ENCODE measurements at places on chromosomes 1 and 21. TPM values are rescaled to one million over a fixed set of nuclear protein-coding genes. Genes with fewer than 3 reads are reported as not detected.

IL24 gene
- not detected for total RNA-seq

TRIM45 gene
- total RNA-seq, result 0.48 TPM

EFNA4 gene
- total RNA-seq, result 8.1 TPM

- DNase-seq, result no peak
Observed at GRCh38 chr1:223326776-223327175, 37.2 kb downstream of the SUSD4 start.

HAO2 gene
- not detected for total RNA-seq

GRCh38 chr1:53421208-53421607 lies 38.0 kb upstream of the DMRTB1 start:
- no peak for DNase-seq

- no peak for DNase-seq
Observed at GRCh38 chr1:183585038-183585437, 5.2 kb downstream of the NCF2 start.

CDC42BPA gene
- total RNA-seq, result 4.3 TPM

MTMR11 gene
- 11.3 TPM for total RNA-seq

POU3F1 gene
- total RNA-seq, result 4.5 TPM

DNA sequence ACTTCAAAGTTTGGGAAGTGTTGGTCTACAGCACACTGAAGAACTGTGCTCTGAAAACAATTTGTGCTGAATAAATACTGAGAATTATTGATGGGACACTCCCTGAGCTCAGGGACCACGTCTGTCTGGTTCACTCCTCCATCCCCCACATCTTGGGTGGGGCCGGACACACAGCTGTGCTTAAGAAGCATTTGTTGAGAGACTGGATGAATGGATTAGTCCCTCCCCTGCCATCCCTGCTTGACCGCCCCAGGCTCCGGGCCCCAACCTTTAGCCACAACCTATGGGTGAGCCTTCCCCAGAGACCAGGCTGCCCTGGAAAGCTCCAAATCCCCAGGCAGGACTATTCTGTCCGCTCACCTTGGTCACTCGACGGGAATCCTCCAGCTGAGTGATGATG lies 7.5 kb downstream of the TRIM63 start:
- no peak for DNase-seq

DNA sequence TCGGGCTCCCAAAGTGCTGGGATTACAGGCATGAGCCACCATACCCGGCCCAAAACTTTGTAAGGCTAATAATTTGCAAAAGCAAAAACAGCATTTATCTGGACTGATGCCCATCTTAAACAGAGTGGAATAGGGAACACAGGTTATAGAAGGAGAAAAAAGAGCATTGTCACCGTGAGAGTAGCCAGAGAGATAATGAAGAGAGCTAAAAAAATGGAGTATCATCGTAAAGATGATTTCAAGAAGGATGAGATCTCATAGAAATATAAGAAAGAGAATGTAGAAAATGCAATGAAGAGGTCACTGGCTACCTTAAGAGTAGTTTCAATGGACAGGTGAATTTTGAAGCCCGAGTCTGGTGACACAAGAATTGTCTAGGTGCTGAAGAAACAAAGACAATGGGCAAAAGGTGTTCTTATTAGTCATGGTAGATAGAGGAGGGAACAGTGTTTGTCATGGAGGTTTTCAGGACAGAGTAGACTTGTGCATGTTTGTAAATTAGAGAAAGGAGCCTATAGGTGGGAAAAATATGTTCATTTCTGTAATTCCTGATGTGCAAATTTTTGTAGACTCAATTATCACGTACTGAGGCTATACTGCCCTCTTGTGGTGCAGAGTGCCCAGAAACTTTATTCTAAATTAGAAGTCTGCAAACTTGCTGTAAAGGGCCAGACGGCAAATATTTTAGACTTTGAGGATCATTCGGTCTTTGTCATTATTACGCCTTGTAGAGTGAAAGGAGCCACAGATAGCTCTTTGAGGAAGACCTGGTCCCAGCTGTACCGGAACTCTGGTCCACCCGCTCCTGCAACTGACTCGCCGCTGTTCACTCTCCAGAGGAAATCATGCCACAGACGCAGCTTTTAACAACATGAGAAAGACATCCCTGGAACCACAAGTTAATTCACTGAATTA lies 8.1 kb upstream of the TMEM183A start:
- no peak for DNase-seq

DNA sequence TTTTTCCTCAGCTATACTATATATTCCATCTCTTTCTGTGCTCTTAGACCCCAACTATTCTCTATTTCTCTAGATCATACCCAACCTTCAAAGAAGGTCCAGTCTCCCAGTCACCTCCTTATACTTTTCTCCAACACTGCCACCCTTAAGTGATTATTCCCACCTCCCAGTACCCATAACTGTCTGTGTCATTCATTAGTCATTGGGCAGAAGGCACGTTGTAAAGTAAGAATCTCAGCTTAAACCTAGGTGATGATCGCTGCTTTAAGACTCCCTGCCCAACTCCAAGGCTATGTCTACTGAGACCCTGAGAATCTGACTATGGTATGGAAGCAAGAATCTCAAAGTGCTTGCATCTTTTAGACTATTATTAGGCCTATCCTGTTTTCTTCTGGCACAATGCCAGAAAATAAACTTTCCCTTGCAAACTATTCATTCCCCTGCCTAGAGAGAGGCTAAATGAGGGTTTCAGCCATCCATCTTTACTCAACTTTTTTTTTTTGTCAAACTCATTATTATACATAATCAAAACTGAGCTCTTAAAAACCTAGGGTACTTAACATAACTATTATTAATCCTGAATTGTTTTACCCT lies 174.3 kb upstream of the DPT start:
- DNase-seq, result no peak

DNA sequence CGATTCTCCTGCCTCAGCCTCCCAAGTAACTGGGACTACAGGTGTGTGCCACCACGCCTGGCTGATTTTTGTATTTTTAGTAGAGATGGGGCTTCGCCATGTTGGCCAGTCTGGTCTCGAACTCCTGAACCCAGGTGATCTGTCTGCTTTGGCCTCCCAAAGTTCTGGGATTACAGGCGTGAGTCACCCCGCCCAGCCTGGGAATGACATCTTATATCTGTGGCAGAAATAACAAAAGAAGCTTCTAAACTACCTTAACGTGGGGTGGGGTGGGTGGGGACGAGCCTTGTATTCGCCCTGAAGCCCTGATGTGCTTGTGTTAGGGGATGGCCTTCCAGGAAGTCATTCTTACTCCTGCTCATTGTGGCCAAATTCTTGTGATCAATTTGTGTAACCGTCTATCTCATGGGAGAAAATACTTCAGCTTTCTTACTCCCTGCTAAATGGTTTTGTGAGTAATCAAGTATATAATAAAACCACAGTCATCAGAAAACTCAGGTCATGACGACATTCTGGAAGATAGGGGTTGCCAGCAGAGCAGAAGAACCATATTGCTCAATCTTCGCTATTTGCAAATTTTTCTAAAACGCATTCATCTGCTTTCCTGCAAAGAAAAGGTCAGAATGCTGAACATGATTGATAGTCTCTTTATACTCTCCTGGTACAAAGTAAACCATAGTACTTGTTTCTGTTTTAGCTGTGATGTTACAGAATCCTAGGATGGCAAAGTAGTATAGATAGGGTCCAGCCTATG lies 63.2 kb downstream of the DIRAS3 start:
- DNase-seq, result no peak

DNA sequence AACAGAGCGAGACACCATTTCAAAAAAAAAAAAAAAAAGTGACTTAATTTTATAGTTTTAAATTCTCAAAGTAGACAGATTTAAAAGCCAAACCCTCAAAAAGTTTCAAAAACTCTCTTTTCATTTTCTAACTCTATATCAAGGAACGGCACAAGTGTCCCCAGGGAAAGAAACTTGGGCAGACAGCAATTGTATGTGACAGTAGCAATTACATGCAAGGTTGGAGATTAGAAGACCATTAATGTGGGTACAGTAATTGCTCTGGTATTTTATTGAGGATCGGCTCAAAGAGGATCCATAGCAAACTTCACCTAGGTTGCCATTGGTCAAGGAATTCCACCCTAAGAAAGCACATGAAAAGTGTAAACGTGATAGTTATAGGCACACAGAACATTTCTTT lies 46.2 kb downstream of the ACBD6 start:
- no peak for DNase-seq

DNA sequence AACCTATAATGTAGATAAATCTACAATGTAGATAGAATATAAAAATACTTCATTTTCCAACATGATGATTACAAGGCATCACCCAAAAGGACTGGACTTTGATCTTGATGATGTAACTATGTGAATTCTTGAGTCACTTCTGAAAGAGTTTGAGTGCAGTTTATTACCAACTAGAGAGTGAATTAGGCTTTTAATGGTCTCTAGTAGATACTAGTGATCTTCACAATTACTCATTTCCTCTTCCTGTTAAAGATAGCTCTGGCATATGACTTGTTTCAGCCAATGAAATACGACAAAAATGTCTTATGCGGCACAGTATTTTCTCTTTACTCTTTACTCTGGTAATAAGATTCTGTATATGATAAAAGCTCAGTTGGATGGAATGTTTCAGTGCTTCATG lies 1588.1 kb upstream of the B3GALT2 start:
- DNase-seq, result no peak

- no peak for DNase-seq
Observed at GRCh38 chr1:185739967-185740366, 5.8 kb downstream of the HMCN1 start.

JAM2 gene
- 2.3 TPM for total RNA-seq

KPRP gene
- 0.09 TPM for total RNA-seq

KIF2C gene
- 4.8 TPM for total RNA-seq

DNA sequence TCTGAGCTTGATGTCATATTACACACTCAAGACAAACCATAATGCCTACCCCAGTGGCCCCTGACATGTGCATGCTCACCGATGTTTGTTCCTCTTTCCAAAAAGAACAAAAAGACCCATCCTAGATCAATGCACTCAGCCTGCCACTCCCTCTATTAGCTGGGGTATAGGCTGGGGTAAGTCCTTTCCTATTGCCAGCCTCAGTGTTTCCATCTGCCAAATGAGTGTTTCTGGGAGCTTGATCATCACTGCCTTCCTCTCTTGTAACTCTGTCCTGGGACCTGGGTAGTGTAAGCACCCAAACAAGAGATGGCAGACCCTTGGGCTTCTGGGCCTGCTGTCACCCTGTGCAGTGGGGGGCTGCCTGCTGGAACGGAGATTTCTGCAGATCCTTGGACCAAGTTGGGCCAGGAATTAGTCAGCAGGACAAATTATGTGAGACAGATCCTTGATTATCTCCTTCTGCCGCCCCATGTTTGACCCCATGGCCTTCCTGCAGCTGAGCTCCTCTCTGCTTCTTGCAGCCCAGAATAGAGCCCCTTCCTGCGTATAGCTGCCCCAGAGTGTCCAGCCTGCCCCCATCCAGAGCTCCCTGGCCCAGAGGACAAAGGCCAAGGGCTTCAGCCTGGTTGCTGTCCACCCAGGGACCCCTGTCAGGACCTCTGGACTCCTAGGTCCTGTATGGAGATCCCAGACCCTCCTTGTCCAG lies 31.5 kb upstream of the LRP8 start:
- no peak for DNase-seq

- DNase-seq, result no peak
Observed at GRCh38 chr1:109191377-109191776, 22.3 kb upstream of the SARS1 start.

- no peak for DNase-seq
Observed at GRCh38 chr1:57788313-57788712, 364.5 kb upstream of the DAB1 start.

- no peak for DNase-seq
Observed at GRCh38 chr1:5119366-5120234, 465.2 kb downstream of the AJAP1 start.

- DNase-seq, result no peak
Observed at GRCh38 chr21:46212721-46213484, 15.7 kb downstream of the LSS start.

NBPF4 gene
- not detected for total RNA-seq

- no peak for DNase-seq
Observed at GRCh38 chr1:106727171-106727570, 329.3 kb upstream of the PRMT6 start.

DNA sequence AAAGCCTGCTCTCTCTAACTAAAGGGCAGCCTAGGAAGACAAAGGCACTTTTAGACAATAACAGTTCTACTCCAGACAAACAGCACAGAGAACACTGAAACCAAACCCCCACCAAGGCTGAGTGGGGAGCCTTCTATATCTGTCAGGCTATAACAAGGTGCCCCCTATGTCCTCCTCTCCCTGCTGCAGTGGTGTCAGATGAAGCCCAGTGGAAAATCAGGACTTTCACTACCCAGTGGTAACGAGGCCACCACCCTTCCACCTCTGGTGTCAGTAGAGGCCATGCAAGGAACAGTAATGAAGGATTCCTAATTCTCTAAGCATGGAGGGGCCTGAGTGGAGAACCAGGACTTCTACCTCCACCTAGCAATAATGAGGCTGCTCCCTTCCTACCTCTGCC lies 83.7 kb downstream of the ZSWIM5 start:
- DNase-seq, result no peak

GRCh38 chr1:90534116-90534515 lies 183.0 kb downstream of the BARHL2 start:
- DNase-seq, result no peak

- DNase-seq, result no peak
Observed at GRCh38 chr1:213951876-213952275, 35.9 kb upstream of the PROX1 start.

- DNase-seq, result no peak
Observed at GRCh38 chr1:18144916-18145647, 37.5 kb downstream of the IGSF21 start.

GRCh38 chr21:32523988-32524719 lies 61.2 kb downstream of the TCP10L start:
- DNase-seq, result no peak

DNA sequence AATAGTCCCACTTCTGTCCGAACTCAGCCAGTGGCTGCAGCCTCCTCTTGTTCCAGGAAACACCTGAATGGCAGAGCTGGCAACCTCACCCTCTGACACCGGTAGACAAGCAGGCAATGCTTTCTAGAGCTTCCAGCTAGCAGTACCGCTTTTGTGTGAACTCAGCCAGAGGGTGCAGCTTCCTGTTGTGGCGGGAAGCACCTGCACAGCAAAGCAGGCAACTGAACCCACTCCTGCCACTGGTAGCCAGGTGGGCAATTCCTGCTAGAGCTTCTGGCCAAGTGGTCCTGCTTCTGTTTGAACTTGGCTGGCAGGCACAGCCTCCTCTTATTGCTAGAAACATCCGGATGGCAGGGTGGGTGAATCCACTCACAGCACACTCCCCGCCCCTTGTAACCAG lies 40.1 kb upstream of the TMPRSS15 start:
- DNase-seq, result no peak

DNA sequence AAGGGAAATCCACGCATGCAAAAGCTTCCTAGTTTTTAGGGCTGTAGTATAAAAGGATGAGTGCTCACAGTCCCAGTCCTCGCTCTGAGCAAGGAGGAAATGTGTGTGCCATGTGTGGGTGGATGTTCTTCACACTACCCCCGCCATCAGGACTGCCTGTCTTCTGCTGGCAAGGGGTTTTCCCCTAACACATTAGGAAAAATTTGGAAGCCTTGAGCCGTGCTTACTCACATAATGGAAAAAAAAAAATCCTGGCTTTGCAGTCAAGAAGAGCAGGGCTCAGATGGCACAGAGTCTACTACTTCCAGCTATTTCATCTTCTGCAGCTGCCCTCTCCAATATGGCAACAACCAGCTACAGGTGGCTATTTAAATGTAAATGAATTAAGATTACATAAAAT lies 363.1 kb downstream of the PLPP3 start:
- no peak for DNase-seq

All from esophagus squamous epithelium (tissue), 5 donors.